ENCODE measurements at places on chromosomes 1 and 21. TPM values are rescaled to one million over a fixed set of nuclear protein-coding genes. Genes with fewer than 3 reads are reported as not detected.

The KLF18 gene
- not detected for polyA plus RNA-seq

The CSF3R gene
- 1.9 TPM for polyA plus RNA-seq

The GPR153 gene
- 4.4 TPM for polyA plus RNA-seq

The OLIG1 gene
- polyA plus RNA-seq, result 114 TPM

The RGS4 gene
- 50.7 TPM for polyA plus RNA-seq

The GPATCH2 gene
- polyA plus RNA-seq, result 5.6 TPM

The GJB3 gene
- not detected for polyA plus RNA-seq

The RBM34 gene
- polyA plus RNA-seq, result 47.3 TPM

The AMY1A gene
- polyA plus RNA-seq, result not detected

The GABRD gene
- polyA plus RNA-seq, result 28.0 TPM

The CCDC28B gene
- polyA plus RNA-seq, result 104 TPM

The FTCD gene
- polyA plus RNA-seq, result 4.5 TPM

The FNDC10 gene
- polyA plus RNA-seq, result 21.7 TPM

The ADCY10 gene
- not detected for polyA plus RNA-seq

The DMRTA2 gene
- 19.7 TPM for polyA plus RNA-seq

The RHD gene
- polyA plus RNA-seq, result not detected

The NTMT2 gene
- polyA plus RNA-seq, result 0.59 TPM

The LCE1D gene
- not detected for polyA plus RNA-seq

The LRRC39 gene
- polyA plus RNA-seq, result not detected

The AQP10 gene
- polyA plus RNA-seq, result not detected

The CEP85 gene
- polyA plus RNA-seq, result 32.8 TPM

The PTPRC gene
- polyA plus RNA-seq, result 0.76 TPM

The ROR1 gene
- 0.80 TPM for polyA plus RNA-seq

The AHCTF1 gene
- polyA plus RNA-seq, result 6.7 TPM
